Epithelial cell of proximal tubule (primary cell): ENCODE measurements at places on chromosomes 11 and 22. TPM values are rescaled to one million over a fixed set of nuclear protein-coding genes. Genes with fewer than 3 reads are reported as not detected.

UBQLNL gene
- total RNA-seq: 0.06 TPM in 1 of 2 replicates, not detected in the other

- DNase-seq: no peak
Observed at GRCh38 chr11:19541521-19542049, 171.1 kb upstream of the NAV2 start.

RIBC2 gene
- 0.69 and 2.7 TPM in 2 replicates for total RNA-seq

DNA sequence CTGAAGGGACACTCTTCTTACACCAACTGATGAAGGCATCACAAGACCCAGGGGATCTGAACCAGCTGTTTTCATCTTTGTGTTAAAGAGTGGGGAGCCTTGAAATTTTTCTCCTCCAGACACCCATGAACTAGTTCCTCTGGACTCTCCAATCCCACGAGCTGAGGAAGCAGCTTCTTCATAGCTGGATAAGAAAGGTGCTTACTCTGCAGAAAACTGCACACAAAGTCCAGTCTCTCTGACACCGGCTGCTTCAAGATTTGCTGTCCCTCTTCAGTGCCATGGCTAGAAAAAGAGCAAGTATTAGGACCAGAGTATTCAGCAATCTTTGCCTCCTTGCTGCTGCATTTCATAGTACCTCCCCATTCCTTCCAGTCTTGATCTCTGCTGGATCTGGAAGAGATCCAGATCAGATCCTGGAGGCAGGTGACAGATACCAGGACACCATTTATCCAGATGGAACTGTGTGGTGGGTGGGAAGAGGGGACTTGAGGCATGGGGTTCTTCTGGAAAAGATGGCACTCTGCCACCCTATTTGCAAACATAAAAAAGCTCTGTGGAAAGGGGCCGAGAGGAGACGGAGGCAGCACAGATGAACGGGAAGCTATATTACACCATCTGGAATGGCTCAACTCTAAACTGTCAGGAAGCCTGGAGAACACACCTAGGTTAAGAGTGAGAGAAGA is 25.5 kb downstream of the IL18BP start:
- DNase-seq: no peak

DNA sequence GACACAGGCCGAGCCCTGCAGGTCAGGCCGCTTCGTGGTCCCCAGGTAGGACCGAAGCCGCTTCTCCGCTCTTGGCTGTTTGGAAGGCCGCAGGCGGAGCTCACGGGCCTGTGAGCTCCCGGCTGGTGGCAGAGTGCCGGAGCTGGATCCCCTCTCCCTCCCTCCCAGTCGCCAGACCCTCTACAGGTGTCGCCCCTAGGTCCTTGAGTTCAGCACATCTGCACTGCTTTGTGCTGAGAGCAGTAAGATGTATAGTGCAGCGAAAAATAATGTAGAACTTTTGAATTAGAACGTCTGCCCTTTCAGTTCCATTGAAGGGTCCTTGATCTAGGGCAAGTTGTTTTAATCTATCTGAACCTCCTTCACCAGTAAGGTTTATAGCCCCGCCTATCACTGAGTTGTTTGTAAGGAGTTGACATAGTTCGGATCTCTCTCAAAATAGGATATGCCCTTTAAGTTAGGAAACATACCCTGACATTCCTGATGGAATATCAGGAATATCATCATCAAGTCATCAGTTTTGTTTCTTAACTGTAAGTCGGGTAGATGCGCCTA is 419 bp downstream of the ANKRD49 start:
- DNase-seq: no peak

- DNase-seq: no peak
Observed at GRCh38 chr11:12085371-12086251, 24.8 kb upstream of the MICAL2 start.

SUSD2 gene
- total RNA-seq: 0.06 and 0.07 TPM in 2 replicates

PNPLA2 gene
- 19.1 and 34.7 TPM in 2 replicates for total RNA-seq

TREH gene
- total RNA-seq: not detected in 2 replicates

- no peak for DNase-seq
Observed at GRCh38 chr11:127506647-127507046, 506.1 kb upstream of the KIRREL3 start.

RAB38 gene
- total RNA-seq: 9.6 and 10.5 TPM in 2 replicates

OR5T3 gene
- total RNA-seq: not detected in 2 replicates

DNA sequence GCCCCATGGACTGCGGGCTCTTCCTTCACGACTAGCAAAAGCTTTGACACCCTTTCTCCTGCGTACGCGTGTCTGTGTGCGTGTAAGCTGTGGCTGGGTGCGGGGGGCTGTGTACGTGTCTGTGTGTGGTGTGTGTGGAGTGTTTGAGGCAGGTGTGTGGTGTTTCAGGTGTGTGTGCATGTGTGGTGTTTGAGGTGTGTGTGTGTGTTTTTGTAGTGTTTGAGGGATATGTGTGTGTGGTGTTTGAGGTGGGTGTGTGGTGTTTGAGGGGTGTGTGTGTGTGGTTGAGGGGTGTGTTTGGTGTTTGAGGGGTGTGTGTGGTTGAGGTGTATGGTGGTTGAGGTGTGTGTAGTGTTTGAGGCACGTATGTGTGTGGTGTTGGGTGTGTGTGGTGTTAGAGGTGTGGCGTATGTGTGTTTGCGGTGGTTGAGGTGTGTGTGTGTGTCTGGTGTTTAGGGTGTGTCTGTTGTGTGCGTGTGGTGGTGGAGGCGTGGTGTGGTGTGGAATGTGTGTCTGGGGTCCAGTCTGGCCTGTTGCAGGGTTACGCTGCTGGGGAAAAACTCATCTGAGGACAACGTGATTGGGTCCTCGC is 687 bp upstream of the ARSA start:
- no peak for DNase-seq

GRCh38 chr11:107040433-107041087 is 22.3 kb upstream of the GUCY1A2 start:
- DNase-seq: no peak

MORC2 gene
- 7.1 and 9.0 TPM in 2 replicates for total RNA-seq

CFAP300 gene
- 0.72 and 10.0 TPM in 2 replicates for total RNA-seq

ST14 gene
- total RNA-seq: 43.9 and 75.5 TPM in 2 replicates

DNA sequence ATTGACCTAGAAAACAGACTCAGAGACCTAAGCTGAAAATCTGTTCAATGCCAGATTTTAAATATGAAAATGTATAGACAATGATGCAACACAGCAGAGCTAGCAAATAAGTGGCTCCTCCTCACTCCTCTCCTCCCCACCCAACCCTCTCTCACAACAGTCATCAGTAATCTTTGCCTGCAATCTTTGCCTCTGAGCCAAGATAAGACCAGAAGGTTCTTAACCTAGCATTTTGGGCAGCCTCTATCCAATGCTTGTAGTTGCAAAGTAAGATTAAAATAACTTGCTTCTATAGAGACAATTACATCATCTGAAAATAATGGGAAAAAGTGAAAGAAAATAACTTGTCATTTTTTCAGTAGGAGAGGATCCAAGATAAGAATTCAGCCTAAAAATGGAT is 117.3 kb downstream of the PARVA start:
- DNase-seq: no peak

DNA sequence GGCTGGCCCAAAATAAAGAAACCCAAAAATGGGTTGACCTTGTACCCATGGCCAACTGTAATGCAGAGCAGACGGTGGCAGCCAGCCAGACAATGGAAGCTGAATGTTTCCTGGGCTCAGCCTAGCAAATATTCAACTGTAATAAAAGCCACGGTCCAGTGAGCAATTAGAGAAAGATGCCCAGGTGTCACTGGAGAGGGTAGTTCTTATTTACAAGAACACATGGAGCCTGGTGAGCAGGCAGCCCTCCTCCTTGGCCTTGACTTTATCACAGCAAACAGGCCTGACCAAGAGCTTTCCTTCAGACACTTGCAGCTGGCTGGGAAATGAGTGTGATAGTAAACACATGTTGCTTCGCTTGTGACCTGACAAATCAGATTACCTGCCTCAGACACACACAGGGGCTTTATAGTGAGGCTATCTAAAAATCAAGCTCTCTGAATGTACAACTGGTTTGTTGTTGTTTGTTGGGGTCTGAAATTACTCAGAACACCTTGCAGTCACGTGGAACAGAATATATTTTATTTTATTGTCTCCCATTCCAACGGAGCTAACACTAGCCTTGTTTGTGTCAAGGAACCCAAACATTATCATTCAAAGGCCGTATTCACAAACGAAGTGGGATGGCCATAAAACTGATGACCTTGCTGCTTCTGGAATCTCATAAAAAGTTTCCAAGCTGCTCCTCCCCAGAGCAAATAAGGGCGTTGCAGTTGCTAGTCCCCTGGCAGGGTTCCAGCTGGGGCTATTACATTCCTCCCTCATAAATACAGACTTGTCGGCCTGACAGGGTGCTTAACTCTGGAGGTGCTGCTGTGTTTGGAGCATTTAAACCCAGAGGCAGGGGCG is 161.1 kb downstream of the BBOX1 start:
- DNase-seq: no peak

- no peak for DNase-seq
Observed at GRCh38 chr11:5267033-5267563, 2.6 kb downstream of the HBE1 start.

DNA sequence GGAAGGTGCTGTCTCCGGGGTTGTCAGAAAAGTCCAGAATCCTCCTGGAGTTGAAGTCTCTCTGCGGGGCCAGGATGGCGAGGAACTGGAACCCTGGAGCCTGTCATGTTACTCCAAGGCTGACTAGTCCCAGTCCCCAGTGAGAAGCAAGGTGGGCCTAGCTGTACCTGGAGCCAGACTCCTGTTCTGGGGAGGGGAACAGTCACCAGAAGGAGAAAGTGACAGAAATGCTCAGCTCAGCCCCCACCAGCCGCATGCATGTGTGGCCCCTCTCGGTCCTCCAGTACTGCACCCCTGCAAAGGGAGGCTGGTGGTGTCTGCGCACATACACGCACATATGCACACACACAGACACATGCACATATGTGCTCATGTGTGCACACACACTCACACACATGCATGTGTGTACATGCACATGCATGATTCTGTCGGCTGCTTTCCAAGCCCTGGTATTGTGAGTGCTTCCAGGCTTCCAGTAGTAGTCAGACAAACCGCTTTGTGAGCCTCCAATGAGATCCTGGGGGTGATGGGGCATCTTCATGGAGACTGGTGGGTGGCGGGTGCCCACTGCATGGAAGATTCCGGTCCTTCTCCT is 54.3 kb downstream of the RTL6 start:
- DNase-seq: no peak

GRCh38 chr11:2375964-2376551 is 1.1 kb upstream of the CD81 start:
- peak; percentile 70 for DNase-seq

DNA sequence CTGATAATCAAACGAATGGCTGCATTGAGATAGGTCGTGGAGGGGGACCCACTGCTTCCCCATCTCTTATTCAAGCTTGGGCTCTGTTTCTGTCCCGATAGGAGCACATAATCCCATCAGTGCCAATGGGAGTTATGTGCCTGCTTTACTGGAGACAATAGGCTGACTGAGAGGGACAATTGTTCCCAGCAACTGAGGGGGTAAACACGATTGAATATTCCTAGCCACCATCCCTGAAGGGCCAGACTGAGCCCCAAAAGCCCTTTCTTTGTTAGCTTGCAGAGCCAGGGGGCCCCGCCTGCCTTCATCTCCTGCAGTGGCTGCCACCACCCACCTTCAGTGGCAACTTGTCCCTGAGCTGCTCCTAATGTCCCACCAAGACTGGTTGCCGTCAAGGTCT is 172.8 kb upstream of the NAV2 start:
- no peak for DNase-seq

DNA sequence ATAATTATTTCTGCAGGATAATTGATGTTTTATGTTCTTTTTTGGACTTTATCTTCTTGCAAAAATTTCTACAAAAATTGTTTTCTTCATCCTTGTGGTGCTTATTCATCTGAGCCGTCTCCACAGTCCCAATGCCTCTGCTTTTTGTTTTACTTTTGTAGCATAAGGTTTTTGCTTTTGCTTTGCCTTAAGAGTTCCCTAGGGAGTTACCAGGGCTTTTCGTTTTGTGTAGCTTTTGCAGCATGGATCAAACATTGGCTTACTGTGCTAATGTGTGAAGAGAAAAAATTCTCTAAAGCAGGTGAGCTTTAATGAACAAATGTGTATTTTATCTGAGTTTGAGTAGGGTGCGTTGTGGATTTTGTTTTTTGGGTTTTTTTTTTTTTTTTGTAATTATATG is 11.8 kb downstream of the XBP1 start:
- DNase-seq: no peak

DNA sequence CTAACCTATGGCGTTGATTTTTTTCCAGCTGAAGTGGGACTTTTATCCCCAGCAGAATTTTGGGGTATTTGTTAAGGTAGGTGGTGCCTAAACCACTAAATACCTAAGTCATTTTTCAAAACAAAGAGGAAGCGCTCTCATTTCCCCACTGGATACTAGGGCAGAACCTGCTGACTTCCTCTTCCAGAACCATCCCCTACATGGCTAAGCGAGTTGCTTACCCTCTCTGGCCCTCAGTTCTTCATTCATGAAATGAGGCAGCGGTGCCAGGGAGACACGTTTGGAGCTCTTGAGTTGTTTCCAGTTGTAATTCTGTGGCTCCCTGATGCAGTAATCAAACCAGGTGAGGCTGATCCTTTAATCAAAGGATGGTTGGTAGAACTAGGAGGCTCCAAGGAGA is 10.0 kb upstream of the MTMR3 start:
- no peak for DNase-seq

DNA sequence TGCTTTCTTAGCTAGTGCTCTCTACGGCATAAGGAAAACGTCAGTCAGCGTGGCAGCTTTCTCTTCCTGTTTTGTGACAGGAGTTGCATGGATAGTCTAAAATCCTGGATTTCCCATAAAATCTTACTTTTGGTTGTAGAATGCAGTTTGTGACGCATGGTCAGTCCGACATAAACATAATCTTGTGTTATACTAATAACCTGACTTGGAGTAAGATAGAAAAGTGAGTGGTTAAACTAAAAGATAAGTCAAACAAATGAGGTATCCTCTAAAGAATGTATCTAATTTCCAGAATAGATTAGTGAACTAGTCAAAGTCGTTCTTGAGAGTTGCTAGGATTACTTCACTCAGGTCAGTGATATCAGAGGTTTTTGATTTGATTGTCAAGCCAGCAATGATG is 157.6 kb downstream of the PGR start:
- DNase-seq: no peak

- no peak for DNase-seq
Observed at GRCh38 chr22:44620129-44620840, 81.7 kb upstream of the PRR5 start.

DNA sequence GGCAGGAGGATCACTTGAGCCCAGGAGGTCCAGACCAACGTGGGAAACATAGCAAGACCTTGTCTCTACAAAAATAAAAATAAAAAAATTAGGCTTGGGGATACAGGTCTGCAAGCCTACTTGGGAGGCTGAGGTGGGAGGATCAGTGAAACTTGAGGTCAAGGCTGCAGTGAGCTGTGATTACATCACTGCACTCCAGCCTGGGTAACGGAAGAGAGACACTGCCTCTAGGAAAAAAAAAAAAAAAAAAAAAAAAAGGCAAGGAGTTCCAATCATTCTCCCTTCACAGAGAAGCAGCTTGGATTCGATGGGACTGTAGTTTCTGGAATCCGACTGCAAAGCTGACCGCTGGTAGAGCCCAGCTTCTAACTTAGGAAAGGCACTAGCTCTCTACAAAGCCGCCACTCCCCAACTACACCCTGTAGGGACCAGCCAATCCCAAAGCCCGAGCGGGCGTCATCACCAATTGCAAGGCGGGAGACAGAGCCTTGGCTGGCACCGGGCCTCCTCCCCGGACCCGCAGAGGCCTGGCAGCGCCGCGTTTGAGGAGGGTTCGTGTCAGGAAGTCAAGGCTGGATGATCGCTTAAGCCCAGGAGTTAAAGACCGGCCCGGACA is 716 bp upstream of the DDB2 start:
- no peak for DNase-seq

KCNJ1 gene
- total RNA-seq: not detected in 2 replicates

GRCh38 chr11:61295596-61295926 is 445 bp upstream of the VWCE start:
- DNase-seq: no peak

TMEM191C gene
- 1.8 and 3.8 TPM in 2 replicates for total RNA-seq

ACTN3 gene
- not detected in 2 replicates for total RNA-seq
